ENCODE measurements at places on chromosomes 12 and 14.

- DNase-seq = no peak
Measured at GRCh38 chr12:89861086-89861485, 152.4 kb upstream of the ATP2B1 start.

DNA sequence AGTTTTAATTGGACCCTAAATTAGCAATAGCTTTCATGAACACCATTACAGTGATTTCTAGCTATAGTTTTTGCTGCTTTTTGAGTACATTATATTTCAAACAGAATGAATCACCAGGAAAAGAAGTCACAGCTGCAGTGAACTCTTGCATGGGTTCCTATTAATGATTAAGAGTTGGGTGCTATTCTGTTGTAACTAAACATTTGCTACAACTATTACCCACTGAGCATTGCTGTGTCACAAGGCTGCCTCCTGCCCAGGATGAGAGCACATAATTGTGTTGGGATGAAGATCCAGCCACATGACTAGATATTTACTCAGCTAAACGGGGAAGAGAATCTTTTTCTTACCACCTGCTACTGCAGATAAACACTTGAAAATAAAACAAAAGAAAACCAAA lies 152.7 kb downstream of the GXYLT1 start:
- no peak for DNase-seq

- DNase-seq = no peak
Measured at GRCh38 chr12:116441292-116441691, 117.9 kb upstream of the MAP1LC3B2 start.

DNA sequence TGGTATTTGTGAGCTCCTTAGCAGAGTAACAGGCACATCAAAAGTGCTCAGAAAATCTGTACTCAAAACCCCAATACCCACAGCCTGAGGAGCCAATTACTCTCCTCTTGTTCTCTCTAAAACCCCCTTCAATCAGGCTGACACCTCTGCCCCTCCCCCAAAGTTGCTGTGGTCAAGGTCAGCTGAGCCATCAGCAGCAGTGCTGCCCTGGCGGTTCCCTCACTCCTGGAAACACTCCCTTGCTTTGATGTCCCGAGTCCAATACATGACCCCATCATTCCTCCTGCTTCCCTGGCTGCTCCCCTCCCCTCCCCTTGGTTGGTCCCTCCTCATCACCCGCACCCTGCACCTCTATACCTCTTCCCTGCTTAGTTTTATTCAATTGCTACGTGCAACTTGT lies 57.2 kb upstream of the C14orf132 start:
- no peak for DNase-seq

GRCh38 chr12:64057706-64058105 lies 164.4 kb downstream of the KICS2 start:
- no peak for DNase-seq

GRCh38 chr14:56809270-56810146 lies 771 bp downstream of the OTX2 start:
- DNase-seq = no peak

- DNase-seq = no peak
Measured at GRCh38 chr14:30355431-30355913, 203.5 kb upstream of the G2E3 start.

- peak; percentile 75 for DNase-seq
Measured at GRCh38 chr12:2877047-2877952, at the start of the genes FOXM1 and RHNO1. Gene FOXM1, minus strand, starts transcription at chr12:2877174. Its CDS starts 2,696 bp downstream, at chr12:2874478. Gene RHNO1, plus strand, starts transcription at chr12:2877223. Its CDS starts 8,144 bp downstream, at chr12:2885367.
